ENCODE measurements at places on chromosomes 5 and 9. TPM values are rescaled to one million over a fixed set of nuclear protein-coding genes. Genes with fewer than 3 reads are reported as not detected.

LCN15 gene
- not detected for total RNA-seq

FAT2 gene
- 0.59 TPM for total RNA-seq

DNA sequence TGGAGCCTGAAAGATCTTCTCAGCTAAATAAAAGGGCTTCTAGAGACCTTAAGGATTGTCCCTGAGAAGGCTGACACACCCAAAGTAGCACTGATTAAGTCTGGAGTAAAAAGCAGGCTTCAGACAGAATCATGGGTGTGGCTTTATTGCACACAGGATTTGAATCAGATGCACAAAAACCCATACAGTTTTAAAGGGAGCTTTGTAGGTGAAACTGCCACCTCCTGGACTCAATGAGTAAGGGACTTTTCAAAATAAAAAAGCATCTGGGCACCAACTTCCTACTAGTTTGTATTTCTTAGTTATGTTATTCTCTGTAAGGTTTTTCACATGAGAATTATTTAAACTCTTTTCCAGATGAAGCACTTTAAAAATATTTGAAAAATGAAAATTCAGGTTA is 129.4 kb downstream of the EDIL3 start:
- peak; percentile 47 for DNase-seq
- peaks cover 8% of the 10 kb centered on the region for H3K36me3 ChIP-seq
- no peak overlapping the region for H3K27ac ChIP-seq
- no peaks in the 10 kb centered on the region for H3K27me3 ChIP-seq

GRCh38 chr9:117705386-117705785 is 1.2 kb downstream of the TLR4 start:
- H3K27ac ChIP-seq: peak overlapping the region; percentile 90
- H3K4me1 ChIP-seq: peaks cover 27% of the 10 kb centered on the region
- H3K4me3 ChIP-seq: peak overlapping the region; percentile 74
- no peaks in the 10 kb centered on the region for H3K36me3 ChIP-seq
- peak; percentile 11 for DNase-seq
- no peaks in the 10 kb centered on the region for H3K27me3 ChIP-seq

GRCh38 chr5:171484460-171484899 is 65.0 kb downstream of the FGF18 start:
- peaks cover 14% of the 10 kb centered on the region for H3K27me3 ChIP-seq
- DNase-seq: peak; percentile 87
- H3K36me3 ChIP-seq: no peaks in the 10 kb centered on the region
- no peak overlapping the region for H3K27ac ChIP-seq
- peaks cover 4% of the 10 kb centered on the region for H3K4me1 ChIP-seq

- H3K36me3 ChIP-seq: no peaks in the 10 kb centered on the region
- H3K27me3 ChIP-seq: no peaks in the 10 kb centered on the region
- H3K27ac ChIP-seq: peak overlapping the region; percentile 98
- peak overlapping the region; percentile 53 for H3K4me3 ChIP-seq
- peak; percentile 36 for DNase-seq
These were observed 115.3 kb downstream of the TLE4 start for GRCh38 chr9:79687131-79687447.

DNA sequence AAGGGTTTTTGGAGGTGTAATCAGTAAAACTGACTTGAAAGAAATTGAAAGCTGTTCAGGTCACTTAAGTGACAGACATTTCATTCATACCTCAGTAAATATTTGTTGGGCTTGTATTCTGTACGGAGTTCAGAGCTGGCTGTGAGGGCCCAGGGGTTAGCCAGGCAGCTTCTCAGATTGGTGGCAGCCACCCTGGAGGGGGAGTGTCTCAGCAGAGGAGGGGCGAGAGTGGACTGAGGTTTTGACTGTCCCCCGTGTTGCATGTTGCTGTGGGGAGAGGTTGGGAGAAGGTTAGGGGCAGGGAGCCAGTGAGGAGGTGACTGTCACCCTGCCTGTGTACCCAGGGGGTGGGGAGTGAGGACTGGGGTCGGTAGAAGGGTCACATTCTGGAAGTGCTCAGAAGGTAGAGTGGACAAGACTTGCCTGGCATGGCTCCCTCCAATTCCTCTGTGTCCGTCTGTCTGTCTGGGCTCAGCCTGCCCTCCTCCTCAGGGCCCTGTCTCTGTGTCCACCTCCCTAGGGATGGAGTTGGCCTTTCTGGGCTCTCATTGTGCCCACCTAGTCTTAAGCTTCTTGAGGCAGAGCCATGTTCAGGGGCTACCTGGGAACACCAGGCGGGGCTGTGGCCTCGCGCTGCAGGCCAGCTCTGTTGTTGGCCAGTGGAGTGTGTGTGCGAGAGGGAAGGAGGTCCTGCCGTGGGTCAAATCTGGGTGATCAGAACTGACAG is 4.4 kb downstream of the PHF2 start:
- no peaks in the 10 kb centered on the region for H3K36me3 ChIP-seq
- no peak overlapping the region for H3K27ac ChIP-seq
- no peaks in the 10 kb centered on the region for H3K27me3 ChIP-seq
- no peak for DNase-seq

DNA sequence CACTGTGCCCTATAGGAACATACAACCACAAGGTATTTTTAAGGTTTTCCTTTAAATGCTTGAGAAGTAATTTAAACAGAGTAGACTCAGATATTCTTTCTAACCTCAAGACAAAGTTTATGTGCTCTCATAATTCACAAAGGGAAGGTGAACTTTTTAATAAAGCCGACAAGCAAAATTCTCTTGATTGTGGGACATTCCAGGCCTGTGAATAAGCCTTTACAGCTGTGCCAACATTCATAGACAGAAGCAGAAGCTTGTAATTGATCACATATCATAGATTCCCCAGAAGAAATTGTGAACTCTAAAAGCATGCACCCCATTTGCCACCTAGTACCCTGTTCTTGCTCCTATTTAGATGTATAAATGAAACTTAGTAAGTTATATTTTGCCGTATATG is 1107.8 kb upstream of the SEMA6A start:
- no peak overlapping the region for H3K27ac ChIP-seq
- no peak for DNase-seq
- no peaks in the 10 kb centered on the region for H3K4me1 ChIP-seq
- no peak overlapping the region for H3K4me3 ChIP-seq
- no peaks in the 10 kb centered on the region for H3K27me3 ChIP-seq
- H3K36me3 ChIP-seq: no peaks in the 10 kb centered on the region

DNA sequence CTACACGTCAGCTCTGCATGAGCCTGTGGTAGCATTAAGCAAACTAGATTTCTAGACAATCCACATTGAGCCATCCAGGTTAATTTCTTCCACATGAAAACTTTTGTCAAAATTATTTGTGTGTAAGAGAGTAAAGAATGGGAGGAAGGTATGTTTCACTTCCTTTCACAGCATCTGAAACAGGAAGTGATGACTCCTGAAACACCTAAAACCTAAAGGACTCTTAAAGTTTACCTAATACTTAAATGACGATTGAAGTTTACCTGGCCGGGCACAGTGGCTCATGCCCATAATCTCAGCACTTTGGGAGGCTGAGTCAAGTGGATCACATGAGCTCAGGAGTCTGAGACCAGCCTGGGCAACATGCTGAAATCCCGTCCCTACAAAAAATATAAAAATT is 223.8 kb downstream of the CEMIP2 start:
- H3K27me3 ChIP-seq: no peaks in the 10 kb centered on the region
- H3K4me3 ChIP-seq: no peak overlapping the region
- H3K36me3 ChIP-seq: no peaks in the 10 kb centered on the region
- no peak overlapping the region for H3K27ac ChIP-seq
- no peaks in the 10 kb centered on the region for H3K4me1 ChIP-seq

Measured in osteoblast (primary cell).